Kidney (tissue), 22 donors: ENCODE measurements at places on chromosomes 7 and 10. TPM values are rescaled to one million over a fixed set of nuclear protein-coding genes. Genes with fewer than 3 reads are reported as not detected.

DNA sequence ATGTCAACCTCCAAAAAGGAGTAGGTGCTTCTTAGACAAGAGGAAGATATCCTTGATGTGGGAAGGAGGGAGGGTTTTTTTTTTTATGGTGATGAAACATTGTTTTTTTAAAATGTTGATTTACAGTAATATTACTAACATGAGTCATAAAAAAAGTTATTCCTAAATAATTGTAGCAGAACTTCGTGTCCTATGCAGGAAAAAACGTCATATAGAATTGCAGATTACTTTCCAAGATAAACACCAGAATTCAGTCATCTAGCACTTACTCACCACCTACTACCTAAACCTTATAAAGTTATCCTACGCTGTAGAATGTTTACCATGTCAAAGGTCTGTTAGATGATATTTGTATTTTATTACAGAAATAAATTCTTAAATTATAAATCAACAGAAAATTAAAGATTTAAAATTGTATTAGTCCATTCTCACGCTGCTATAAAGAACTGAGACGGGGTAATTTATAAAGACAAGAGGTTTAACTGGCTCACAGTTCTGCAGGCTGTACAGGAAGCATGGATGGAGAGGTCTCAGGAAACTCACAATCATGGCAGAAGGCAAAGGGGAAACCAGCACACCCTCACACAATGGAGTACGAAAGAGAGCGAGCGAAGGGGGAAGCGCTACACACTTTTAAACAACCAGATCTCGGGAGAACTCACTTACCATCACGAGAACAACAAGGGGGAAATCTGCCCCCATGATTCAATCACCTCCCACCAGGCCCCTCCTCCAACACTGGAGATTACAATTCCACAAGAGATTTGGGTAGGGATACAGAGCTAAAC lies 105.2 kb upstream of the NEBL start:
- DNase-seq, result peak; percentile 29
- H3K36me3 ChIP-seq, result no peaks in the 10 kb centered on the region
- no peaks in the 10 kb centered on the region for H3K27me3 ChIP-seq
- no peak overlapping the region for H3K27ac ChIP-seq

CHST15 gene
- 39.7 TPM for total RNA-seq

DNA sequence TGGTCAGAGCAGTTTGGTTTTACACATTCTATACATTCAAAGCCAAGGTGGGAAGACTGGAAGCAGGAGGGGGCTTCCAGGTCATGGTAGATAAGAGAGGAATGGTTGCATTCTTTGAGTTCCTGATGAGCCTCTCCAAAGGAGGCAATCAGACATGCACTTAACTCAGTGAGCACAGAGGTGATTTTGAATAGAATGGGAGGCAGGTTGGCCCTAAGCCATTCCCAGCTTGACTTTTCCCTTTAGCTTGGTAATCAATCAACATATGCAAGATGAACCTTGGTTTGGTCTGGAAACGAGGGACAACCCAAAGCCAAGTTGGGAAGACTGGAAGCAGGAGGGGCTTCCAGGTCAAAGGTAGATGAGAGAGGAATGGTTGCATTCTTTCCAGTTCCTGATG lies 31.4 kb downstream of the TCERG1L start:
- no peak overlapping the region for H3K4me3 ChIP-seq
- no peaks in the 10 kb centered on the region for H3K36me3 ChIP-seq
- DNase-seq, result no peak
- no peaks in the 10 kb centered on the region for H3K27me3 ChIP-seq

- no peak overlapping the region for H3K4me3 ChIP-seq
- no peak for DNase-seq
- H3K27me3 ChIP-seq, result no peaks in the 10 kb centered on the region
- H3K4me1 ChIP-seq, result no peaks in the 10 kb centered on the region
- no peak overlapping the region for H3K27ac ChIP-seq
Measured at GRCh38 chr10:69837261-69837660, 35.6 kb downstream of the COL13A1 start.

DNA sequence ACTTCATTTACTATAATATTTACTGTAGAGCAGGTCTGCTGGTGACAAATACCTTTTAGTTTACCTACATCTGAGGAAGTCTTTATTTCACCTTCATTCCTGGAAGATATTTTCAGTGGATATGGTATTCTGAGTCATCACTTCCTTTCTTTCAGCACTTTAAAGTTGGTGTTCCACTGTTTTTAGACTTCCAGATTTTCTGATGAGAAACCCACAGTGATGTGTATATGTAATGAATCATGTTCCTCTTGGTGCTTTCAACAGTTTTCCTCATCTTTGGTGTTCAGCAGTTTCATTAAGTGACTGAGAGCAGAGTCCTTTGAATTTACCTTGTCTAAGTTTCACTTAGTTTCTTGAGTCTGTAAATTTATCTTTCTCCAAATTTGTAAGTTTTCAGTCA lies 36.4 kb downstream of the COPG2 start:
- no peaks in the 10 kb centered on the region for H3K36me3 ChIP-seq
- no peak for DNase-seq
- no peaks in the 10 kb centered on the region for H3K4me1 ChIP-seq
- H3K4me3 ChIP-seq, result no peak overlapping the region
- H3K27ac ChIP-seq, result no peak overlapping the region
- no peaks in the 10 kb centered on the region for H3K27me3 ChIP-seq

DNA sequence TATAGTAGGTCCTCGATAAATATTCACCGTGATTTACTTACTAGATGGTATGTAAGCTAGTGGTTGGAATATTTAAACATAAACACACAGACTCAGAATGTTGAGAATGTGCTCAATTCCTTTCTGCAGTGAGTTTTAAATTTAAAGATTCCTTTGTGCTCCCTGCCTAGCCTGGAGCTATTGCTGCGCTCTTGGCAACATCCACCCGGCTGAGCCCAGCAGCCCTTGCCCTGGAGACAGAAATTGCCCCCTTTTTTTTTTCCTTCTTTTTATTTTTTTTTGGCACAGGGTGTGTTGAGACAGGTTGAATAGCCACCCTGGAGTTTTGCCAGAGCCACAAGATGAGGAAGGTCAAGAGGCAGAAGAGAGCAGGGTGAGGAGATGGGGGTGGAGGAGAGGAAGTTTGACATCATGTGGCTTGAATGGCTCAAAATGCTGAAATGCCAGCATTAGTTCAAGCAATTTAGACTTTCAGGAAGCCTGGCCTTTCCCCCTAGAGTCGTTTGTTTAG lies 180.8 kb downstream of the PRKCQ start:
- H3K27me3 ChIP-seq, result no peaks in the 10 kb centered on the region
- no peaks in the 10 kb centered on the region for H3K4me1 ChIP-seq
- DNase-seq, result peak; percentile 54
- H3K36me3 ChIP-seq, result no peaks in the 10 kb centered on the region
- H3K27ac ChIP-seq, result no peak overlapping the region

- H3K4me3 ChIP-seq, result no peak overlapping the region
- no peaks in the 10 kb centered on the region for H3K36me3 ChIP-seq
- no peaks in the 10 kb centered on the region for H3K4me1 ChIP-seq
Measured at GRCh38 chr10:84951616-84952015, 623.2 kb downstream of the CCSER2 start.

PRSS2 gene
- not detected for total RNA-seq

DNA sequence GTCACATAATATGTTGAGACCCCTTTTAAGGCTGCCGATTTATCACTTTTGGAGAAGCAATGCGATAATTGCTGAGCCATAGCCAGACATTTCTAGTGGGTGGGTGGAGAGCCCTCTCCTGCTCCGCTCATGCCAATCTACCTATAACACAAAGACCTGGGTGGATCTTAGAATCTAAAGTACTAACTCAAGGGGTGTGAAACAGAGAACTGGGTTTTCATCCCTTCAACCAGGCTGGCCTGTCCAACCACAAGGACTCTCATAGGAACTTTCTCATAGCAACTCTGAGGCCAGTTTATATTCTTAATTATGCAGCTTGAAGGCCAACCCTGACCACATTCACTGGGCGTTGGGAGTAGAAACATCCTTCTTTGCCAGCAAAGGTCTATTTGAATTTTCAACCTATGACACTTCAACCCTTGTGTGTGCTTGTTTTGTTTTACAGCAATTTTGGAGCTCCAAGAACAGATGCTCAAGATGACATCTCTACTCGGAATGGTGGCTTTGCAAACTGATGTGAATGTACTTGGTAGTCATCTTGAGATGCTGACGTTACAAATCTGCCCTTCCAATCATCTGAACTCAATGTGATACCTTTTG lies 1198.2 kb upstream of the AUTS2 start:
- no peaks in the 10 kb centered on the region for H3K4me1 ChIP-seq
- no peak for DNase-seq
- no peaks in the 10 kb centered on the region for H3K36me3 ChIP-seq
- no peaks in the 10 kb centered on the region for H3K27me3 ChIP-seq

DNA sequence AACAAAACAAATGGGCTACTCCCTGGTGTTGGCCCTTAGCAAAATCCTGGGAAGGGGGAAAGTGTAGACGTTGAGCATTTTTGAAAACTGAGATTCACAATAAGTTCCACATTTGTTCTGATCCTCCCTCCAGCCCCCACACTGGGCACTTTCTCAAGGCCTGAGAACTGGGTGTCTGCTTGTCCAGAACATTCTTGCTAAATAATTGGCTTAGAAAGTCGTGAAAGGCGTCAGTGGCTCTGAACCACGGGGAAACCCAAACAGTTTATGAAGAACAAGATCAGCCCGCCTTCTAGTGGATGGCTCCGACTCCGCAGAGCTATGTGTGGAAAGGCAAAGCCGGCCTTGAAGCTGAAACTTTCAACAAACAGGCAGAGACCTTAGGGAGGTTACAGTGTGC lies 370.1 kb downstream of the PRPF18 start:
- no peaks in the 10 kb centered on the region for H3K27me3 ChIP-seq
- H3K4me1 ChIP-seq, result no peaks in the 10 kb centered on the region
- H3K36me3 ChIP-seq, result no peaks in the 10 kb centered on the region

GRCh38 chr7:155789001-155789725 lies 23.1 kb downstream of the SHH start:
- no peaks in the 10 kb centered on the region for H3K27me3 ChIP-seq
- H3K4me3 ChIP-seq, result no peak overlapping the region
- H3K36me3 ChIP-seq, result no peaks in the 10 kb centered on the region
- DNase-seq, result no peak
- no peaks in the 10 kb centered on the region for H3K4me1 ChIP-seq

DNA sequence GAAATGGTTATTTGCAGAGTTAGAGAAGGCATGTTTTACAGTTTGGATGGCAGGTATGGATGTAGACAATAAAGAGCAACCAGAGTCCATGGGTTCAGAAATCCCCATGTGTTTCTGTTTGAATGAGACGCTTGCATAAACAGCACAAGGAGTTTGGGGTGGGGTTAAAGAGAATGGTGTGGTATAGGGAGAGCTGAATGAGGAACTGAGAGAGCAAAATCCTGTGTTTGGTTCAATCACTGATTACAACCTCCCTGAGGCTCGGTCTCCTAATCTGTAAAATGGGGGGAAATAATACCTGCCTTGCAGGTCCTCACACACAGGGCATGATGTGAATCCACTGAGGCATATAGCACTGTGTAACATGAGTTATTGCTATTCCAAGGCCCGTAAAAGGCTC lies 23.7 kb downstream of the CAV1 start:
- H3K27ac ChIP-seq, result no peak overlapping the region
- no peak overlapping the region for H3K4me3 ChIP-seq
- DNase-seq, result no peak
- no peaks in the 10 kb centered on the region for H3K36me3 ChIP-seq
- no peaks in the 10 kb centered on the region for H3K27me3 ChIP-seq
- H3K4me1 ChIP-seq, result no peaks in the 10 kb centered on the region

GARIN1A gene
- 2.5 TPM for total RNA-seq

DNA sequence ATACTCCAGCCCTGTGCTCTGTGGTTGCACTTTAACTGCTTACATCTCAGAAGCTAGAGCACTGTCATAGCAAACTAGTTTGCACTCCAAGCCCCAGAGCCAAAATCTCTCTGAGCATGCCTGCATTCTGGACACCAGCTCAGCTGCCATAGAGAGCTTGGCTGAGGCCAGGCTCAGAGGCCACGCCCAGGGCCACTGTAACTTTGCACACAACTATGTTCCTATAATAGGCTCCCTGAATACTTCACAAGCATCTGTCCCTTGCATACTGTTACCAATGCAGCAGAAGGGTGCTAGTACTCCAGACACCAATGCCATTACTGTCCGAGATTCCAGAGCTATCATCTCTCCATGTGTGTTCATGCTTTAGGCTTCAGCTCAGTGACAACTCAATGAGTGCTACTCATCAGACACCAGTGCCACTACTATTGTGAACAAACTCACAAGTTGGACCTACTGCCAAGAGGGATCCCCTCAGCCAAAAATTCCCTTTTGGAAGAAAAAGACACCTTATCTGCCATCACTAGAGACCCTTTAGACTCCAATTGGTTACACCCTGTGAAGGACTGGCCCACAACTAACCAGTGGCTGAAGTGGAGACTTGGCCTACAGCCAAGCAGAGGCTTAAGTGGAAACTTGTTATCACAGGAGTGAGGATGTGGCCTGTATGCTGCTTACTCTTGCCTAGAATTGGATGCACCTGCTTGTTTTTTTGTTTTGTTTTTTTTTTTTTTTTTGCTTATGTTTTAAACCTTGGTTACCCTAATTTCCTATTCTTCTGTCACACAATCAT lies 211.6 kb upstream of the MAGI2 start:
- no peaks in the 10 kb centered on the region for H3K27me3 ChIP-seq
- DNase-seq, result no peak
- H3K4me1 ChIP-seq, result no peaks in the 10 kb centered on the region

- no peaks in the 10 kb centered on the region for H3K27me3 ChIP-seq
- H3K36me3 ChIP-seq, result no peaks in the 10 kb centered on the region
- no peak for DNase-seq
- no peak overlapping the region for H3K4me3 ChIP-seq
Measured at GRCh38 chr7:93053949-93054943, 63.5 kb downstream of the SAMD9 start.

SNX10 gene
- total RNA-seq, result 72.0 TPM

SPRN gene
- not detected for total RNA-seq

DNA sequence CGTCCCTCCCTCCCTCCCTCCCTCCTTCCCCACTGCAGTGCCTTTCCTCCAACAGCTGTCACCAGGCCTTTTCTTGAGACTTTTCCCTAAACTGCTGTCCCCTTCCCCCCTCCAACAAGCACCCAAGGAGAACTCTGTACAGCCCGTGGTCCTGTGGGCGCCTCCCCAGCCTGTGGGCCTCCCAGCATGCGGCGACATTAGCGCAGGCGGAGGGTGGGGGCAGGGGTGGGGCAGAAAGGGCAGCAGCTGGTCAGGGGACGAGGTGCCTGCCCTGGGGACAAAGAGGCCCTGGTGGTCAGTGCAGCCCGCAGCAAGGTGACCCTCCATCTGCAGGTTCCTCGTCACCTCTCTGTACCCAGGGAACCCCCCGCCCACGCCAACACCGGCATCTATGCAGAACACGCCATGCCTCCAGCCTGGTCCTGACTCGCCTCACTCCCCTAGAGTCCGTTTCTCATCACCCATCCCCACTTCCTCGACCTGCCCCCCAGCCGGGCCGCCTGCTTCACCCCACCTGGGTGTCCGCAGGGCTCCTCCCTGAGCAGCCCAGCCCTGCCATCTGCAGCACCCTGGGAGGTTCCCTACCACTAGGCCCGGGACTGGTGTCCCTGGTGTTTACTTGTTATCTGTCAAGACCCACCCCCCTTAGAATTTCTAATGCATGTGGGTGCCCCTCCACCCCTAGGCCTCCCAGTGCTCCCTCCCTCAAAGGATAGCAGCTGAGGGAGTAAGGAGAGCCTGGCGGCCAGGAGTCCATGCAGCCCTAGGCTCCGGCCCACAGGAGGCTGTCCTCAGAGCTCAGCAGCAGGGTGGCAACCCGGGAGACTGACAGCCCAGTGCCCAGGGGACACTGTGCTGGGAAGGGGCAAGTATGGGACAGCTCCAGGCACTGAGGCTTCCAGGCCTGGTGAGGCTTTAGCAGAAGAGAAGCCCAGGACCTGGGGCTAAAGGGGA lies 147.8 kb downstream of the ARHGAP22 start:
- H3K36me3 ChIP-seq, result no peaks in the 10 kb centered on the region
- peaks cover 5% of the 10 kb centered on the region for H3K4me1 ChIP-seq
- H3K27ac ChIP-seq, result no peak overlapping the region
- DNase-seq, result no peak
- H3K4me3 ChIP-seq, result no peak overlapping the region

FAM25C gene
- not detected for total RNA-seq
